ENCODE measurements at places on chromosomes 4 and X.

DNA sequence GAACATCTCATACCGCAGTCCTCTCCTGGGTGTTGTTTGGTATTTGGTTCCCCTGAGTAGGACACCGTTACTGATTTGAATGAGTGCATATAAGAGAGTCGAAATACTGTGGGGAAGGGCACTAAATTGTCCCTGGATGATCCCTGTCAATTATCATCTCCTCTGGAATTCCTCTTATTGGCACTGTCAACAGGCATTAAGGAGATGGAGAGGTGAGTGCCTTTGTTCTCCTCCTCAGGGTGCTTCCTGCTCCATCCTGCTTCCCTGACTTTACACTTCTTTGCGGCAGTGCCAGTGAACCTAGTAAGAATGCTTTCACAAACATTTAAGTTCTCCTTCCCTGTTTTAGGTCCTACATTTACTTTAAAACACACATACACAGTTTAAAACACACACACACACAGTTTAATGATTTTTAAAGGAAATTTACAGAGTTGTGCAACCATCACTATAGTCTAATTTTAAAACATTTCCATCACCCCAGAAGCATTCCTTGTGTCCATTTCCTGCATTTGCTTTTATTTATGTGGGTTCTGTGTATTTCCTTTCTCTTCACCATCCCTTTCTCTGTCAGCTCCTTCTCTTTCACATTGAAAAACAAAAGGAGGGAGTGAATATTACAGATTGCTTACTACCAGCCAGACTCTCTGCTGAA is 20.9 kb upstream of the ZRSR2 start:
- DNase-seq = no peak

DNA sequence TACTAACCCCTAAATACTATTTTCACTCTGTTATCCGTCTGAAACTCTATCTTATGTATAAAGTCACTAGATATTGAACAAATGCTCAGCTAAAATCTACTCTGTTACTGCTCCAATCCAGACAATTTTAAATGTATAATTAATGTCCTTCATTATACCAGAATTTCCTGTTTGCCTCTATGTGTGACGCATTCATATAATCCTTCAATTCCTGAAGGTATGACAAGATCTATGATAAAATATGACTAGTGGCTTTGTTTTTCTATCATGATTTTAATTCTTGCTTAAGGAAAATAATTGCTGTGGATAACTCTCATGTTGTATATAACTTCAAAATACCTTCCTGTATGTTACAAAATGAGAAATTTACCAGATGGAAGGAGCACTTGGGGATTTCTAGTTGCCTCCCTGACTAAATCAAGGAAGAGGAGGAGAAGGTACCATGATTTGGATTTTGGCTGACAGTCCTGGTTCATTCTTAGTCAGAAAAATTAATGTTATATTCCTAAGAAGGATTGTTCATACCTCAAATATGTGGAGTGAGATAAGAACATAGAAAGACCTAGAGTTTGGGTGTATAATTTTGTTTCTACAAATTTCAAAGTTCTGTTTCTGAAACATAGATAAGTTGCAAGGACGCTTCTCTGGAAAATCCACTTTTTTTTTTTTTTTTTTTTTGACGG is 4.9 kb downstream of the CXCL6 start:
- no peak for DNase-seq

DNA sequence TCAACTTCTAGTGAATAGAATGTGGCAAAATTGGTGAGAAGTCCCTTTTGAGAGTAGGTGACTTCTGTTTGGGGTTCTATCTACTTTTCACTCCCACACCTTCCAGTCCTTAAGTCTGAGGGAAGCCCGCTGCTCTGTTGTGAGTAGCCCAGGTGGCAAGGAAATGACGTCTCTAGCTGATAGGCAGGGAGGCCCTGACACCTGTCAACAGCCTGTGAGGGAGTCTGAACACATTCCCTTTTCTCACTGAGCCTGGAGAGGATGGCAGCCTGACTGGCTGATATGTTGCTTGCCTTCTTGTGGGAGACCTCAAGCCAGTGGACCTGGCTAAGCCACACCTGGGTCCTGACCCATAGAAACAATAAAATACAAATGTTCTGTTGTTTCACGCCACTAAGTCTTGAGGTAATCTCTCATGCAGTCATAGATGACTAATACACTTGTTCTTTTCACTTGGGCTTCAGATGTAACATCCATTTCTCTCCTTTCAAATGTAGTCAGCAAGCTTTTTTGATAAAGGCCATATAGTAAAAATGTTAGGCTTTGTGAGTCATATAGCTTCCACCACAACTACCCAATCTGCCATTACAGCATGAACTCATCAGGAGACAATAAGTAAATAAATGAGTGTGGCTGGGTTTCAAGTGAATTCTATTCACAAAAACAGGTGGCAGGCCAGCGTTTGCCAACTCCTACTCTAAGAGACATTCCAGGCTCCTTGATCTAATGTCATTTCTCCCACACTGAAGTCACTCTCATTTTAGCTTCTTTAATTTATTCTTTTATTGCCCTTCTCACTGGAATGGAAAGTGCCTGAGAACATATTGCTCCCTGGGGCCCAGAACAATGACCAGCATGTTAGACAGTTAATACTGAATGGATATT is 265.1 kb upstream of the MAD2L1 start:
- DNase-seq = no peak

GRCh38 chr4:113383111-113383785 is 333.8 kb downstream of the ANK2 start:
- DNase-seq = no peak

- no peak for DNase-seq
Measured at GRCh38 chrX:149807747-149808458, 26.2 kb downstream of the MAGEA9 start.

- no peak for DNase-seq
Measured at GRCh38 chr4:74433043-74433442, 11.9 kb upstream of the AREG start.

DNA sequence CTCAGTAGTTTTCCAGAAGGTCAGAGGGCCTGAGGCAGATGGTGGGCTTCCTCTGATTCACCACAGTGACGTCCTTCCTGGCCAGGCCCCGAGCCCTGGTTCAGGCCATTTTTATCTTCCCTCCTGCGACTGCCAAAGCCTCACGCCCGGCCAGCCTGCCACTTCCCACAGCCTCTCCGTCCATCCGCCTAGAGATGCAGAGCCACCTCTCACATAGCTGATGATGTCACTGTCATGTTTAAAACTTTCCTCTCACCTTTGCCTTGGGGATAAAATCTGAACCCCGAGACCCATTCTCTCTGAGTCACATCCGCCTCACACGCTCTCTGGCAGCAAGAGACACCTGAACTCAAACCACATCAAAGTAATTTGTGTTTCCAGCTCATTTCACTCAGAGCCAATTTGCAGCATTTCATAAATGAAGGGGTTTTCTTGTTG is 175.3 kb downstream of the QDPR start:
- DNase-seq = no peak

DNA sequence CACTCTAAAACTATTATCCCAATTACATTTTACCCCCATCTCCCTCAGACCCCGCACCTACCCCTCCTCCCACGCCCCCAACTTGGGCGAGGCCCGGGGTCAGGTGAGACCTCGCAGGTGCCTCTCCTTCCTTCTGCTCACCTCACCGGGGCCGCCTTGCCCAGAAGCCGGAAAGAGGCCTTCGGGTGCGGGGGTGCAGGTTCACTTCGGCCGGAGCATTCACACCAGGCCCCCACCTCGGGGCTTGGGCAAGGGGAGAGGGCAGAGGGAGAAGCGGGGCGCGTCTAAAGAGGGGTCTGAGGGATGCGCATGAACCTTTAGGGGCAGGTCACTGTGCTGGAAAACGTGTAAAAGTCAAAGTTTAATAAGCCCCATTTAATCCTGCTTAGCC is 427 bp downstream of the ZNF182 start:
- no peak for DNase-seq

GRCh38 chr4:30840571-30840970 is 120.4 kb downstream of the PCDH7 start:
- no peak for DNase-seq

GRCh38 chr4:185238215-185238681 is 28.9 kb downstream of the SNX25 start:
- DNase-seq = no peak

GRCh38 chr4:8245884-8246833 is 23.4 kb upstream of the HTRA3 start:
- DNase-seq = no peak

GRCh38 chr4:100288811-100289529 is 98.7 kb upstream of the DDIT4L start:
- DNase-seq = no peak

DNA sequence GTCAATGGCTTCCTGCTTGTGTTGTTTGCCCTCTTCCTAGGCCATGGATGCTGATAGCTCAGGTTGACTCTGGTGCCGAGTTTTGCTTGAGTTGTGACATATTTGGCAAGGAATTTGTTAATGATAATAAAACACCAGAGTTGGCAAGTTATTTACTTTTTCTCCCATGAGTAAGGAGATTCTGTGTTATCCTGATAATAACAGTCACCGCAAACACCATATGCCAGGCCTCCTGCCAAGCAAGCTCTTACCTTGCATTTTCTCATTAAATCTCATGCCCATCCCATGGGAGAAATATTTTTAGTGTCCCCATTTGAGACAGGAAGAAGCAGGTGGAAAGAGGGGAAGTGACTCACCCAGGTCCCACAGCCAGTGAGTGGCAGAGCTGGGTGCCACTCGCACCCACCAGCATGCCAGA is 67.4 kb upstream of the CLCN4 start:
- no peak for DNase-seq
